Daoy (cell line): ENCODE measurements at places on chromosomes 11 and 22. TPM values are rescaled to one million over a fixed set of nuclear protein-coding genes. Genes with fewer than 3 reads are reported as not detected.

The TMEM191B gene
- 27.4 TPM in 1 of 2 replicates, not detected in the other for total RNA-seq

DNA sequence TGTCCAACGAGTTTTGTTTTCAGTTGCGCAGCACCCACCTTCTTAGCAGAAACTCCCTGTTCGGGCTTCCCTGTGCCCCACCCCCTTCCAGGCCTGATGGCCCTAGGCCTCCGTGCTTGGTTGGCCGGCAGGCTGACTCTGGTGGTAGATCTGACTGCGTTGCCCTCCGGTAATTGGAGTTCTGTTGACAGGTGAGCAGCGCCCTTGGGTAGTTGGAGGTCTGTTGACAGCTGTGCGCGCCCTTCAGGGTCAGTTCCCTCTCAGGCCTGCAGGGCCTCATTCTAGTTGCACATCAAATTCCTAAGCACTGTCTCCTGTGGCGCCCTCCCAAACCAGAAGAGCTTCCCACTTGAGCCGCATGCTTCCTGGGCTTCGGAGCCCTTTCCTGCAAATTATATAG lies 776 bp downstream of the DGCR6 start:
- no peak for DNase-seq

- DNase-seq = no peak
Measured at GRCh38 chr22:32354360-32355351, 3.0 kb upstream of the RFPL3 start.

DNA sequence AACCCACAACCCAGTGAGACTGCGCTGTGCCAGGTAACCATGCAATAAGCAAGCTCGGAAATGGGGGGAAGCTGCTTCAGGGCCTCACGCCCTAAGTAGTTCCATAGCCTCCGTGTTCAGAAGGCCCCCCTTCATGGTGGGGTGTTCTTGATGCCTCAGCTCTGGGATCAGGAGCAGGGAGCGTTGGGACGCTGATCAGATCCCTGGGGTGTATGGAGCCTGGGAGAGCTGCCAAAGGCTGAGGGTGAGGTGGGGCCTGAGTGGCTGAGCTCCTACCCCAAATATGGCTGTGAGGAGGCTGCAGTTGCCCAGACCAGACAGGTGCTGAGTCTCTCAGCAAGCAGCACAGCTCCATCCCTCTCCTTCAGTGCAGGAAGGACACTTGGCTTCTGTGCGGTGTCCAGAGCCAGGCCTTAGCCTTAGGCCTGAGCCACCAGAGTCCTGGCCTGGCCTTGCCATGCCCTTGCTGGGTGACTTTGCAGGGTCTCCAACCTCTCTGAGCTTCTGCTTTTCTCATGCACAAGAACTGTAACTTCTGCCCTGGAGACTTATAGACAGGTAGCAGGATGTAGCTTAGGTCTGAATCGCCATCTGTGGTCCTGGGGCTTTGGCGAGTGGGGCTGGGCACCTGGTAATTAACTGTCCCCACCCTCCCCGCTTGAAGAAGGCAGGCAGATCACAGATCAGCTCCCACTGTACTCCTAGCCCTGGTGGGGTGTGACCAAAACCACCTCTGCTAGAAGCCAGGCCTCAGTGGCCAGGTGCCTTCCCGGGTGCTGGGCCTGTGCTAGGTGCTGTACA lies 5.3 kb downstream of the MMP11 start:
- DNase-seq = no peak

DNA sequence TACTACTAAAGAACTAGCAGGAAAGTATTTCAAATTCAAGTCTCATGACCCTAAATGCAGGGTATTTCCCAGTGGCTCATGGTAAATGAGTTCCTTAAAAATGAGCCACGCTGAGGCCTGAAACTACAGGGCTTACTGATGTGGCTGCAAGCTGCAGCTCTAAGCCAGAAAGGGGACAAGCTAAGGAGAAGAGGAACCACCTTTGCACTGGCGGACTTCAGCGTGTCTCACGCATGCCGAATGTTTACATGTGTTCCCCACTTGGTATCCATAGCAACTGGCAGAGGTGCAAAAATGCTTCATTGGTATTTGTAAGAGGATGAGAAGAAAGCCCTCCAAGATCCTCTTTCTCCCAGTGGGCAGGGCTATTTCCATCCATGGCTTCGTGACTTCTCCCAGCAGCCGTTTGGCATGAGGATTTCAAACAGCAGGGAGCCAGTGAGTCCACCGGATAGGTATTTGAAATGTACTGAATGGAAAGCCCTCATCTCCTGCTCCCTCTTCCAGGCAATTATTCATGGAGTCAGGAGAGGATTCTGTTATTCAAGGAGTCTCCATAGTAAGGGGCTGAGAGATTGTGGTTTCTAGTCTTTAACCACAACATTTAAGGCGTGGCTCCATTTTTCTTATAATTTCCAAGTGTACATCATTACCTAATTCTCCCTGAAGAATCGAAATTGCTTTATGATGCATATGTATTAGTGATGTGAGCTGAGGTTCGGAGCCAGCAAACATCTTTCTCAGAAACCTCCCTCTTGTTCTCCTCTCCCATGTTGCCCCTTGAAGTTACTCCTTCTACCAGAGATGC lies 55.3 kb upstream of the CD44 start:
- peak; percentile 98 for DNase-seq

DNA sequence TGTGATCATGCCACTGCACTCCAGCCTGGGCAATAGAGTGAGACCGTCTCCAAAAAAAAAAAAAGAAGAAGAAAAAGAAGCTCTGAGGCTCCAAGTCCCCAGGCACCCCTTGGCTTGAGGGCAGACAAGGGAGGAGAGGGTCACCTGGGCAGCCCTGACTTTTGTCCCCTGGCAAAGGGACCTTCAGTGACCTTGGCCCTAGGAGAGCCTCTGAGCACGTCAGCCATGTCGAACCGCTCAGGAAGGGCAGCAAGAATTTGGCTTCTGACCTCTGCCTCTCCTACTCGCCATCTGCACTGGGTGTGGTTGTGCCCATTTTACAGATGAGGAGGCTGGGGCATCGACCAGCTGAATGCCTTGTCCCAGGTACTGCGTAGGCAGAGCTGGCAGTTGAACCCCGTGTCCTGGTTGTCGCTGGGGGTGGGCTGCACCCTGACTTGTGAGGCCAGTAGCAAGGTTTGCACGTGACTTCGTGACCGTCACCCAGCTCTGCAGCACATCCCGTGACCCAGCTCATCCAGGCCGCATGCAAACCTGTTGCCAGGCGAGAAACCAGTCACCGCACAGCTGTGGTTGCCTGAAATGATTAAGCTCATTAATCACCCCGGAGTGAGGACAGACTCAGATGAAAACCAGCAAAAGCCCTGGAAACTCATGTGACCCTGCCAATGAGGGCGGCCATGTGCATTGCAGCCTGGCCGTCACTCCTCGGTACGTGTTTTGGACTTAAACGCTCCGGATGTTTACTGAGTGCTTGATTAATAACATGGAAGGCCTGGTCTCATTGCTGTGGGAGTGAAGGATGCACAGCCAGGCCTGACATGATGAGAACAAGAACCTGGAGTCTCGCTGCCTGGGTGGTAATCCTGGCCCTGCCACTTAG lies 47.7 kb upstream of the PPP6R3 start:
- DNase-seq = peak; percentile 22

DNA sequence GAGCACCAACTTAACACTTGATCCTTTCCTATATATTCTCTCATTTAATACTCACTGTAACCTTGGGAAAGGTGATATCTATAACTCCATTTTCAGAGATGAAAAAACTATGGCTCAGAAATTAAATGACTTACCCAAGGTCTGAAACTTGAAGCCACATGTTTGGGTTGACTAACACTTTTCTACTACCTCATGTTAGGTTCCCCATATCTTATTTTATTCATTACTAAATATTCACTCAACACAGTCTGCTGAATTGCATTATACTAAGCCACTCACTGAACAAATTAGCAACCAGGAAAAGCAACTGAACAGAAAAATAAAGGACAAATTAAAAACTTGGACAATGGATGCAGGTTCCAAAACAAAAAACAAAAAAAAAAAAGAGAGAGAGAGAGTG lies 59.9 kb downstream of the FAM168A start:
- no peak for DNase-seq

DNA sequence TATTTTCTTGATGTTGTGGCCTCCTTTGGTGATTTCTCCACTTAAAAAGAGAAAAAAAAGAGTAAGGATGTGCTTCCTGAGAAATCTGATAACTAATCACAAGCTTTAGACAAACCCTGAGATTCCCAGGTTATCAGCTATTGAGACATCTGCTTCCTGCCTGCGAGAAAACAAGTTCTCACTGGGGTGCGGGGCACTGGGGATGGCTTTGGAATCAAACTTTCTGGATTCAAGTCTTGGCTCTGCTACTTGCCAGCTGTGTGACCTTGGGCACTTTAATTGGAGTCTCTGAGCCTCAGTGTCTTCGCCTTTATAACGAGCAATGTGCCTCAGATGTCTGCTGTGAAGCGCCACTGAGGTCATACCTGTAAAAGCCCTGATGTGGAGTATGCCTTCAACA lies 152.5 kb upstream of the NAV2 start:
- no peak for DNase-seq
